ENCODE measurements at places on chromosomes 11 and 22.

GRCh38 chr11:120884154-120885020, 139.5 kb upstream of the TBCEL start:
- H3K27me3 ChIP-seq, result no peaks in the 10 kb centered on the region
- peaks cover 32% of the 10 kb centered on the region for H3K4me1 ChIP-seq
- no peak overlapping the region for H3K27ac ChIP-seq

- H3K27ac ChIP-seq, result no peak overlapping the region
- no peaks in the 10 kb centered on the region for H3K36me3 ChIP-seq
- no peak overlapping the region for H3K4me3 ChIP-seq
- DNase-seq, result no peak
- H3K4me1 ChIP-seq, result peaks cover 46% of the 10 kb centered on the region
- H3K27me3 ChIP-seq, result no peaks in the 10 kb centered on the region
Observed at GRCh38 chr22:23222793-23223568, 42.7 kb downstream of the BCR start.

DNA sequence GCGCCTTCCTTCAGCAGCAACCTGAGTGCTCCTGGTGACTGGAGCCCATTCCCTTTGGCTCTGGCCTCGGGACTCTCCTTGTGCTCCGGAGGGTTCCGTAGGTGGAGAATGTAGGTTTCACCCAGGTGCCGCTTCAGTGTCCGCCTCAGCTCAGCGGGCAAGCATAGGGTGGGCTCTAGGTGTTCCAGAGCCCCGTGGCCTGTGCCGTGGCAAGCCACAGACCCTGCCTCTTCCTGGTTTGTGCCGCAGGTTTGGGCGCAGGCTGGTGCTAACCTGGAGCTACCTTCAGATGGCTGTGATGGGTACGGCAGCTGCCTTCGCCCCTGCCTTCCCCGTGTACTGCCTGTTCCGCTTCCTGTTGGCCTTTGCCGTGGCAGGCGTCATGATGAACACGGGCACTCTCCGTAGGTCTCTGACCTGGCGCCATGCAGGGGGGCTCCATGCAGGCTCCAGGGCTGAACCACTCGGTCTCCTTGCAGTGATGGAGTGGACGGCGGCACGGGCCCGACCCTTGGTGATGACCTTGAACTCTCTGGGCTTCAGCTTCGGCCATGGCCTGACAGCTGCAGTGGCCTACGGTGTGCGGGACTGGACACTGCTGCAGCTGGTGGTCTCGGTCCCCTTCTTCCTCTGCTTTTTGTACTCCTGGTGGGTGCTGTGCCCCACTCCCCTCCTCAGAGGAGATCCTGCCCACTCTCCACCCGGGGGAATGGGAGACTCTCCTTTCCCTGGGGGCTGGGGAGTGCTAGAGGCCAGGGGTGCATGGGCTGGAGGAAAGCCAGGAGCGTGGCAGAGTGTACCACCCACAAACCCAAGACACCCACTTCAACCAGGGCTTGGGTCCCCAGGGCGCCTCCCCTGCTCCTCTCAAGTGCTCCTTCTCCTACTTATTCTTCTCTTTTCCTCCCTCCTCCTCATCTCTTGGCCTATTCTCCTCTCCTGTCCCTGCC, 2.4 kb downstream of the SLC22A12 start:
- no peak for DNase-seq
- H3K4me1 ChIP-seq, result no peaks in the 10 kb centered on the region
- no peak overlapping the region for H3K27ac ChIP-seq
- H3K36me3 ChIP-seq, result no peaks in the 10 kb centered on the region

DNA sequence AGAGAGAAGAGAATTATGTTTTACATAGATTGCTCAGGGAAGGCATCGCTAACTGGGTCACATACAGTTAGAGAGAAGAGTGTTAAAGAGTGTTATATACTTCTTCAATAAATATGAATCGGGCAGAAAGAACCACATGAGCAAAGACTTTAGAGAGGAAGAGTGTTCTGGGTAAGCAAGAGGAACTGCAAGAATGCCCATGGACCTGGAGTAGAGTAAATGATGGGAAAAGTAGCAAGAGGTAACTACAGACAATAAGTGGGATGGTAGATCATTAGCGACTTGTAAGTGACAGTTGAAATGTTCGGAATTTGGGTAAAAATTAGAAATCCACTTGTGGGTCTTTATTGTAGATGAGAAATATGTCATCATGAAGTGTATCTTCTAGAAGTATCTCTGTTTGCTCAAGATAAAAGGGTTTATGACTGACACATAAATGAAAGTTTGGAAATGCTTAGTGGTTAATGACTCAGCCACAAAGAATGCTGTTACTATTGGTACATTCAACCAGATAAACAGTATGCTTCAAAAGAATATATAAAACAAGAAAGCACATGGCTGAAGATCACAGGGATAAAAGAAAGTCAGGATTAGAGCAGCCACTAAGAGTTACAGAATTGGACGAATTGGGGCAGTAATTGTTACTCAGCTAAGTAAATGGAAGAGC, 229.3 kb downstream of the CASP12 start:
- no peak overlapping the region for H3K4me3 ChIP-seq
- H3K4me1 ChIP-seq, result no peaks in the 10 kb centered on the region
- H3K27me3 ChIP-seq, result no peaks in the 10 kb centered on the region
- no peak overlapping the region for H3K27ac ChIP-seq
- H3K36me3 ChIP-seq, result no peaks in the 10 kb centered on the region

DNA sequence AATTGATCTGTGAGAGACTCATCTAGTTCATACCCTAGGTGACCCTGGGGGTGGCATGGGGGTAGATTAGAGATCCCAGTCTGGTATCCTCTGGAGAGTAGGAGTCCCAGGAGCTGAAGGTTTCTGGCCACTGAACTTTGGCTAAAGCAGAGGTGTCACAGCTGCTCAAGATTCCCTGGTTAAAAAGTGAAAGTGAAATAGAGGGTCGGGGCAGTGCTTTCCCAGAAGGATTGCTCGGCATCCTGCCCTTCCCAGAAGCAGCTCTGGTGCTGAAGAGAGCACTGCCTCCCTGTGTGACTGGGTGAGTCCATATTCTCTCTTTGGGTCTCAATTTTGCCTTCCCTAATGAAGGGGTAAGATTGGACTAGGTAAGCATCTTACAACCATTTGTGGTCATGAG, 653 bp downstream of the IL18BP start:
- peaks cover 32% of the 10 kb centered on the region for H3K36me3 ChIP-seq
- H3K4me3 ChIP-seq, result peak overlapping the region; percentile 12
- H3K4me1 ChIP-seq, result peaks cover 22% of the 10 kb centered on the region

DNA sequence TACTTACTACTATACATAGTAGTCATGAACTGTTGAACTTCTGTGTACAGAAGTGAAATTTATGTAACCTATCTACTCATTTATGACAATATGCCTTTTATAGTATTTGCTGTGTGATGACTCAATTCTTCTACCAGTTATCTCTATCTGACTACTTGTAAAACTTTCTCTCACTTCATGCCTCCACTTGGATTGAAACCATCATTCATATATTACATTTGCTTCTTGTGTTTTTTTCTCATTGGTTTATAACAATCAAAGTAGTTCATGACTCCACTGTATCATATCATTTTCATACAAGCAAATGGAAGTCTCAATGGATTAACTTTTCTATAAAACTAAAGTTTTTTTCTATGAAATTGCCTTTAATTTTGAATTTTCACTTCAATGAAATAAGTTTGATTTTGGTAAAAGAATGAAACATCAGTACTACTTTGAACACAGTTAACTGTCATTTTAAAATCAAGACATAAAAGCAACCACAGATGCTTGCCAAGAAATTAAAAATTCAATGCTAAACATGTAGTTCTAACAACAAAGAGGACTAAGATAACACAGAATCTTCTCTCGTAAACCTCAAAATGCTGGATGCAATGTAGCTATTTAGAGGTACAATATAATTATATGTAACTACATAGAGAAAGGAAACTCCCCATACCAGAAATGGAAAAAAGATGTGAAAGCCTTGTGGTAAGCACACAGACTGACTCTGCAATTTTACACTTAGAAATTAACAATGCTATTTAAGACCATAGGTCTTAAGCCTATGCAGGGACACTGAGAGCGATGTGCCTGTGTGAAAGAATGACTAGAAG, 27.6 kb upstream of the EXPH5 start:
- peaks cover 8% of the 10 kb centered on the region for H3K4me1 ChIP-seq
- DNase-seq, result no peak
- no peaks in the 10 kb centered on the region for H3K27me3 ChIP-seq
- no peak overlapping the region for H3K27ac ChIP-seq
- no peak overlapping the region for H3K4me3 ChIP-seq
- H3K36me3 ChIP-seq, result no peaks in the 10 kb centered on the region

GRCh38 chr11:119030029-119030328, 698 bp downstream of the SLC37A4 start:
- H3K27me3 ChIP-seq, result no peaks in the 10 kb centered on the region
- peak overlapping the region; percentile 74 for H3K4me3 ChIP-seq
- peak overlapping the region; percentile 90 for H3K27ac ChIP-seq
- H3K36me3 ChIP-seq, result no peaks in the 10 kb centered on the region
- peaks cover 25% of the 10 kb centered on the region for H3K4me1 ChIP-seq

DNA sequence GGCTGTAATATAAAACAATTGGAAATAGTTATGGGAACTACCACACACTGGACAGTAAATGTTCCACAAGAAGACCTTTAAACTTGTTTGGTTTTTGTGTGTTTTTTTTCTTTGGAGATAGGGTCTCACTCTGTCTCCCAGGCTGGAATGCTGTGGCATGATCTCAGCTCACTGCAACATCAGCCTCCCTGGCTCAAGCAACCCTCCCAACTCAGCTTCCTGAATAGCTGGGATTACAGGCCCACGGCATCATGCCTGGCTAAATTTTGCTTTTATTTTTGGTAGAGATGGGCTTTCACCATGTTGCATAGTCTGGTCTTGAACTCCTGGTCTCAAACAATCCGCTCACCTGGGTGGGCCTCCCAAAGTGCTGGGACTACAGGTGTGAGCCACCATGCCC, 121.0 kb downstream of the MPPED2 start:
- no peaks in the 10 kb centered on the region for H3K36me3 ChIP-seq
- no peak for DNase-seq
- H3K4me1 ChIP-seq, result peaks cover 26% of the 10 kb centered on the region

DNA sequence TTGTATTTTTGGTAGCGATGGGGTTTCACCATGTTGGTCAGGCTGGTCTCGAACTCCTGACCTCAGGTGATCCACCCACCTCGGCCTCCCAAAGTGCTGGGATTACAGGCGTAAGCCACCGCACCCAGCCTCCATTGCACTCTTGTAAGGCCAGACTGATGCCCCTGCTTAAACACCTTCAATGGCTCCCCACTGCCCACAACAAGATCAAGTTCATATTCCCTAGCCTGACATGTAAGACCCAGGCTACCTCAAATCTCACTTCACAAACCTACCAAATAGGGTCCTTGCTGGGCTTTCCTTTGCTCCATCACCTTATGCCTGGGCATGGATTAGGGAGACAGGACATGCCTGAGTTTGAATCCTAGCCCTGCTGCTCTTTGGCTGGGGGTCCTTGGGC, 13.1 kb downstream of the UQCR10 start:
- no peak overlapping the region for H3K4me3 ChIP-seq
- H3K4me1 ChIP-seq, result peaks cover 36% of the 10 kb centered on the region
- no peaks in the 10 kb centered on the region for H3K27me3 ChIP-seq
- H3K27ac ChIP-seq, result no peak overlapping the region
- H3K36me3 ChIP-seq, result no peaks in the 10 kb centered on the region

- DNase-seq, result no peak
- no peaks in the 10 kb centered on the region for H3K27me3 ChIP-seq
- H3K27ac ChIP-seq, result no peak overlapping the region
- no peak overlapping the region for H3K4me3 ChIP-seq
Observed at GRCh38 chr11:128854841-128855240, 12.3 kb downstream of the KCNJ1 start.

GRCh38 chr11:3164138-3164551, 965 bp downstream of the OSBPL5 start:
- no peaks in the 10 kb centered on the region for H3K36me3 ChIP-seq
- DNase-seq, result no peak
- peak overlapping the region; percentile 87 for H3K4me3 ChIP-seq
- H3K27ac ChIP-seq, result peak overlapping the region; percentile 85

GRCh38 chr22:22713416-22713815, 69.0 kb downstream of the GGTLC2 start:
- no peak overlapping the region for H3K4me3 ChIP-seq
- no peaks in the 10 kb centered on the region for H3K36me3 ChIP-seq
- no peaks in the 10 kb centered on the region for H3K27me3 ChIP-seq
- no peak overlapping the region for H3K27ac ChIP-seq
- DNase-seq, result peak; percentile 37

All from vagina (tissue), 2 donors.